ENCODE measurements at places on chromosomes 11 and 22.
A peak's percentile ranks its signal among the peaks of the same experiment; 100 is the strongest.

DNA sequence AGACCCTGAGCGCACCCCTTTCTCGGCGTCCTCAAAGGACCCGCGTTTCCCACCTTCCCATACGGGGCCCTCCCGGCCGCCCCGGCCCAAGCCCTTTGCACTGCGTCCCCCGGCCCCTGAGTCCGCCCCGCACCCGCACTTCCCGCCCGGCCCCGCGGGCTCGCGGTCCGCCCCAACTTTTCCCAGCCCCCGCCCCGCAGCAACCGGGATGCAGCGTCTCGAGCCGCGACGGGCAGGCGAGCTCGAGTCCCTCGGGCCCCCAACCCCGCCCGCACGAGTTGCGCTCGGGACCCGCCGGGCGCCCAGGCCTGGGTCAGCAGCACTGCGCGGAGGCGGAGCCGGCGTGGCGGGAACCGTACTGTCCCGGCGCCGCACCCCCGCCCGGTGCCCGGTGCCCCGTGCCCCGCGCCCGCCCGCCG lies 371 bp downstream of the SMCO4 start:
- DNase-seq: no peak

- no peak for DNase-seq
These were observed 12.1 kb upstream of the LRRC32 start for GRCh38 chr11:76682684-76683083.

GRCh38 chr11:108757630-108758029 lies 92.8 kb downstream of the DDX10 start:
- no peak for DNase-seq

GRCh38 chr11:34318111-34319037 lies 39.4 kb downstream of the ABTB2 start:
- DNase-seq: peak; percentile 83

- DNase-seq: peak; percentile 30
These were observed 288.4 kb upstream of the PITPNB start for GRCh38 chr22:28207281-28208030.

DNA sequence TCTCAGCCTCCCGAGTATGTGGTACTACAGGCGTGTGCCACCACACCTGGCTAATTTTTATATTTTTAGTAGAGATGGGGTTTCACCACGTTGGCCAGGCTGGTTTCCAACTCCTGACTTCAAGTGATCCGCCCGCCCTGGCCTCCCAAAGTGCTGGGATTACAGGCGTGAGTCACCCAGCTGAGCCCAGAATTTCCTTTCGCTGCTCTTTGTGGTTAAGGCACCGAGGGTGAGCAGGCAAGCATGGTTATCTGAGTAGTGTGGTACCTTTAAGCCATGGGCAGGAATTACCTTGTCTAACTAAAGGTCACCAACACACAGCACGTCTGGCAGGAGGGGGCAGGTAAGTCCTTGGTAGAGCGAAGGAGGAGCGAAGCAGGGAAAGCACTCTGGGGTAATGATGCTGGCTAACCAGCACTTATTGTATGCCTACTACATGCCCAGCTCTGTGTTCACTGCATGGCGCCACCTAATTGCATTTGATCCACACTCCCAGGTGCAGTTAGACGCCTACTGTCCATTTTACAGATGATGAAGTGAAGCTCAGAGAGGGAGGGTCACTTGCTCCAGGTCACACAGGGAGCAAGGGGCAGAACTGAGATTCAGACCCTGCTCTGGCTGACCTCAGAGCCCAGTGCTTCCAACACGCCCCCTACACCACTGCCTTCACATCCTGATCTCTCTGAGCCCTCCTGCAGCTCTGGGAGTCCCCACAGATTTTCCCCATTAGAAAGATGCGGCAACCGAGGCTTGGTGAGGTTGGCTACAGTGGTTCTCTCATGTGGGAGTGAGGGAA lies 45.7 kb downstream of the TRIOBP start:
- DNase-seq: peak; percentile 92

Data from PC-3 (cell line).